ENCODE measurements at places on chromosomes 1 and 21.

DNA sequence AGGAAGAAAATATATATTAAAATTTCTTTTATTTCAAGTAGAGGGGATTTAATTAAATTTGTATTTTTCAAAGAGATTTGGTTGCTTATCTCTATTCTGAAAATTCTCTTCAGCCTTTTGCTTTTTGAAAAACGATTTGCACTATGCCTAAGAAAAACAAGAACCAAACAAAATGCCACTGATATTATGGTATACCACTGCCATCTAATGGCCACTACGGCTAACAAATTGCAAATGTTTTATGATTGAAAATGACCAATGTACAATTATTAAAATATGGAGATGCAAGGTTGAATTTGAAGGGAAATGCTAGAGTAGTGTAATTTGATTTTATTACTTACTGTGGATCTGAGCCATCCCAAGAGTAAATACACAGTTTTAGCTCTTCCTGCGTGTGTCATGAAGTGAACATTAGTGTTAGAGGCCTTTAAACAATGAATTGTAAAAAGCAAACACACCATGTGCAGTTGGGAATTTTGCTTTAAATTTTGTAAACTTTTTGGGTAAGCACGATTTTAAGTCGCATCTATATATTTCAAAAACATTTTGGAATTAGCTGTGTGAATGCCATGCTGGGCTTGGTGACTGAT lies 137.4 kb upstream of the USP25 start:
- DNase-seq: peak; percentile 6

GRCh38 chr1:30418061-30418938 lies 305.1 kb downstream of the MATN1 start:
- no peak for DNase-seq

- no peak for DNase-seq
Measured at GRCh38 chr1:218080863-218081262, 204.2 kb upstream of the RRP15 start.

- DNase-seq: no peak
Measured at GRCh38 chr1:19342894-19343616, 30.9 kb downstream of the SLC66A1 start.

GRCh38 chr1:93735722-93736121 lies 54.1 kb upstream of the BCAR3 start:
- DNase-seq: no peak

GRCh38 chr1:111006556-111006955 lies 42.8 kb upstream of the LRIF1 start:
- DNase-seq: no peak

DNA sequence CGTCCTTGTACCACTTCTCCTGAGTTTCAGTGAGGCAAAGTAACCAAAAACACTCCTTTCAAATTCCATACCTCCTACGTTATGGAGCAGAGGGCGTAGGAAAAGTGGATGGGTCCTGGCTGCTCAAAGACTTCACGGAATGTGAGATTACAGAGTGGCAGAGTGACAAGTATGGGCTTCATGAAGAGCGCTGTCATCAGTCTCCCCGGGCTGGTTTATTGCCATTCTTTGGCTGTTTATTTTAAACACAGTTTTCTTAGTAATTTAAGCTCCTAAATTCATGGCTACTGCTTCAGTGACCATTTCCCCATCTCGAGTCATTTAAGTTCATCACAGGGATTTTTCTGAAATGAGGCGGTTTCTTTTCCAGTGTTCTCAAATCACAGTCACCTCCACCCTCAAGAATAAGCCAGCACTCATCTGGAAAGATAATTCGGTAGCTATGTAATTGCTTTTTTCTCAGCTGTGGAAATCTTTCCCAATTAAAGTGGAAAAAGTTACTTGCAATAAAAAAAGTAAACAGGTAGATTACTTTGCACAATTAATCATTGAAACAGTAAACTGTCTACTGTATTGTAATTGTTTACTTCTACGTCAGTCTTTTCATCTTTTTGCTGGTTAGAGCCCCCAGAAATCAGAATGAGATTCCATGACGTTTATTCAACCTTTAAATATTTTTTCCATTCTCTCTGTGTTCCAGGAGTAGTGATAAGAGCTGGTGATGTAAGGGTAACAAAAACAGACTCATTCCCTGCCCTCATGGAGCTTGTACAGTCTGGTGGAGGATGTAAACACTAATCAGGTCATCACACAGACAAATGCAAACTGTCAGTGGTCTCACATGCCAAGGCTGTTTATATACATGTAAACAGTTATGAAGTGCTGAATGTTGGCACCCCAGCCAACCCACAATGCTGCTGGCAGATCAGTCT lies 3.0 kb upstream of the SMYD2 start:
- DNase-seq: no peak

GRCh38 chr1:63630666-63631065 lies 37.5 kb downstream of the PGM1 start:
- no peak for DNase-seq

GRCh38 chr1:5514527-5515183 lies 477.6 kb downstream of the NPHP4 start:
- DNase-seq: peak; percentile 46

GRCh38 chr1:99180915-99181314 lies 83.4 kb upstream of the PLPPR4 start:
- no peak for DNase-seq

GRCh38 chr1:156499842-156500542 lies 583 bp downstream of the MEF2D start:
- DNase-seq: no peak

DNA sequence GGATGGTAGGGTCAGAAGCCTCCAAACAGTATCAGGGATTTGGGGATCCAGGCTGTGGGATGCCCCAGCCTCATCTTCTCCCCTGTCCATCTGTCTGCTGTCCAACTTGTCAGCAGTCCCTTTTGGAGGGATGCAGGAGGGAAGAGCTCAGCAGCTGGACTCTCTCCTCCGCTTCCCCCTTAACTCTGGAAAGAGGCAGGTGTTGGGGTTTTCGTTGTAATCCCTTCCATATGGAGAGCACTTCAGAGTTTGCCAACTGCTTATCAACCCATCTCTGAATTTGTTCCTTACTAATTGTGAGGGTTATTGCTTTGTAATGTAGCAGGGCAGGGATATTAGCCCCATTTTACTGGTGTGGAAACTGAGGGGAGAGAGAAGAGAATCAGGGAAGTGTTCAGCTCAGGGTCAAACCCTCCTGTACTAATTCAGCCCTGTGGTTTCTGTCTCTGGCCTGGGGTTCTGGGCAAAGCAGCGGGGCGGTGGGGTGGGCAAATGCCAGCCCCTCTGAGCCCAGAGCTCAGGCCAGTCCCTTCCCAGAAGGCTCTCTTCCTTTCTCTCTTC lies 3.2 kb downstream of the CITED4 start:
- DNase-seq: no peak

GRCh38 chr1:228852024-228852423 lies 116.7 kb downstream of the RHOU start:
- no peak for DNase-seq

- DNase-seq: no peak
Measured at GRCh38 chr1:28197682-28198415, 21.4 kb upstream of the PTAFR start.

DNA sequence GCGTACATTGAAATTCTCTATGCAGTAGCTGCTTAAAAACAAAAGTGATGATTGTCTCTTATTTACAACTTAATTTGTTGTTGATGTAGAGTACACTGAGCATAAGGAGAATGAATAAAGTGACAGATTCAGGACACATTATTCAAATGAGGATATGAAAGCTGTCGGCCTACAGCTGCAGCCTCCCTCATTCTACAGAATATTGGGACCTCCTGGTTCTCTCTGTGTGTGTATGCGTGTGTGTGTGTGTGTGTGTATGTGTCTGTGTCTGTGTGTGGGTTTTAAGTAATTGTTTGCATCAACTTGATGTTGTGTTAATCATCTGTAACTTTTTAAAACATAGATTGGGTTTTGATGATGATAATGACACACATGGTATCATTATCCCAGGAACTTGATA lies 17.9 kb downstream of the PROX1 start:
- DNase-seq: no peak
